HS-27A (cell line): ENCODE measurements at places on chromosomes 3 and 15.

GRCh38 chr3:132382688-132383194 lies 34.6 kb upstream of the DNAJC13 start:
- DNase-seq: no peak

- no peak for DNase-seq
Measured at GRCh38 chr3:100981164-100981911, 11.9 kb downstream of the ABI3BP start.

DNA sequence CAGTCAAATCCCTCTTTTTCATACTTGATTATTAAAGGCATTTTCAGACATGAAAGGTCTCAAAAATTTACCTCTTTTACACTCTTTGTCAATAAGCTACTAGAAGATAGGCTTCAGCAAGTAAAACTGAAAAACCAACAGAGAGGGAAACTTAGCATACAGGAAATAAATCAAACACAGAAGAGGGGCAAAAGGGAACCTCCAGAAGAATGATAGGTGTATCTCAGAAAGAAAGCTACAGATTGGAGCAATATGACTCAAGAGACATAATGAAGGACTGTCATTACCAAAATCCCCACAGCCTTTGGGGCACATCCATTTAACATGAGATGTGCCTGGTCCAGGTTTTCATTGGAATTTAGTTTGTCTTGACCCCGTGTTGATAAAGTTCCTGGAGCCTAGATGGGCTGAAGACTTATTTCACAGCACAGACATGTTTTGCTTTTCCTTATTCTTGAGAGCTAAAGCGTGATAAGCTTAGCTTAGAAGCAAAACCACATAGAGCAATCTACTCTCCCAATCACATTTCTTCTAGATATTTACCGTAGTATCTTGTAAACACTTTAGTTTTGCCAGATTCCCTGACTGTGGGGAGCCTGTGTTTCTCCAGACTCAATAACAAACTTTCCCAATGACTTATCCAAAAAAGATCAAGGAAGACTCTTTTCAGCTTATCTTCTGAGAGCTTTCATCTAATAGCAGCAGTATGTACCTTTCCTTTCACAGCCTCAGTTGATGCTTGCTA lies 11.7 kb downstream of the LRRFIP2 start:
- DNase-seq: no peak

DNA sequence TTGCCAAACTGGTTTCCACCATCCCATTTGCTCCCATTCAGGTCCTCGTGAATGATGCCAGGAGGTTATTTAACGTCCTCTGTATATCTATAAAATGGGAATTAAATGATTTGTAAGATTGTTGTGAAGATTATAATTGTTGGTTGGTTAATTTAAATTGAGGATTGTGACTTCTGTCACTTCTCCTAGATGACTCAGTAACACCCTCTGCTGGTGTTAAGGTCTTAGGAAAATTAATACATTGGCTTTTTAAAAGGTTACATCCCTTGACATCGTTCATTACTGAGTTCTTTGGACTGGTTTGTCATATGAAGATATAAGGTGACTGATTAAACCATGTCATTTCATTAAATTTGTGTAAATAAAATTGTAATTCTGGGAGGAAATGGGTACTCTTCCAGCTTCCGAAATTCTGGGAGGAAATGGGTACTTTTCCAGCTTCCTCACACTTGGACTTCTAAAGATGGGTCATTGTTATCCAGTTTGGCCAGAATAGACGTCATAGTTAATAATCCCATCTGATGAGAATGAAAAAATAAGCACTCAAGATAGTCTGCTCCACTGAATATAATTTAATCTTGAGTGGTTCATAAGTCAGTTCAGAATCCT lies 33.3 kb upstream of the PAQR5 start:
- peak; percentile 26 for DNase-seq

DNA sequence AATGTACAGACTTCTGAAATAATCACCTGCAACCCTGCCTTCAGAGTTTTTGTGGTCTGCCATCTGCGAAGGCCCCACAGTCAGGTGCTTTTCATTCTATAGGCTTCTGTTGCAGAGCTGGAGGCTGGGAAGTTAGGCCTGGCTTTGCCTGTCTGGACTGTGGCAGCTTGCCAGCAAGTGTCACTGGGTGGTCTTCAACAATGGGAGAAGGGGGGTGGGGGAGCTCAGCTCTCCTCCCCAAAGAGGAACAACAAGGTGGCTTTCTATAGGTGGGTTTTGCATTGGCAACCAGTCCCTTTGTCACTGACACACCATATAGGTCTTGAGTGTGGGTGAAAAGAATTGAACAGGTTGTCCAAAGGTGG lies 7.3 kb downstream of the BOC start:
- no peak for DNase-seq

- DNase-seq: no peak
Measured at GRCh38 chr3:188707381-188708288, 464.1 kb upstream of the TPRG1 start.

- no peak for DNase-seq
Measured at GRCh38 chr3:48428088-48428571, 1.8 kb downstream of the PLXNB1 start.

GRCh38 chr3:103953796-103954195 lies 1412.9 kb upstream of the ALCAM start:
- no peak for DNase-seq

DNA sequence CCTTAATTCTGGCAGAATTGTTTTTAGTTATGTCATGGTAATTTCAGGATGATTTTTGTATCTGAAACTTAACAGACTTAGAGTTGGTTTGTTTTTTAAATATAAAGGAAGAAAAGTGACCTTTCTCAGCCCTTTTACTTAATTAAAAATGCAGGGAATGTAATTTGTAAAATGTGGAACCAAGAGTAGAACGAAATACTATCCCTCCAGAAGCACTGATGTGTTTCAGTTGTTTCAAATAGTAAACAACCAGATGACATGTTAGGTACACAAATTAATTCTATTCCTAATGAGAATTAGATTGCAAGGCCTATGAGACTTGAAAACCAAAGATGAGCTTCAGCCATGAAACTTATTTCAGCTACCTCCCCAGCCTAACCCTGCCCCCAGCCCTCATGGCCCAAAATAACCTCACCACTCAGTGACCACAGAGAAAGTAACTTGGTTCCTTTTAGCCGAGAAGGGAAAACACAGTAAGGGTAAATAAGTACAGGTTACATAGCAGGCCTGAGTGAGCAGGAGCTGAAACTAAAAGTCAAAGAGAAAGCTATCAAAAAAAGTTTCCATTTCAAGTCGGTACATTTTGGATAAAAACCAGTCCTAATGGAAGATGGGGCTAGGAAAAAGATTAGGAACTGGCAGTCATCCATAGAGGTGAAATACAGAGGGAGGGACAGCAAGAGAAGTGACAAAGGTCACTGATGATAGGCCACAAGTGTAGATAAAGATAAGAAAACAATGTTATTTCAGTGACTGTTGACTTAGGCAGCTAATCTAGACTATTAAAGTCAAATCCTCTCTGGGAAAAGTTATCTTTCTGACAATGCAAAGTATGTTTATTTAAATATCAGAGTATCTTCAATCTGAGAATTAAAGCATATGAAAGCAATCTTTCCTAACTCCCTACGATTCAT lies 23.2 kb downstream of the SENP8 start:
- no peak for DNase-seq

DNA sequence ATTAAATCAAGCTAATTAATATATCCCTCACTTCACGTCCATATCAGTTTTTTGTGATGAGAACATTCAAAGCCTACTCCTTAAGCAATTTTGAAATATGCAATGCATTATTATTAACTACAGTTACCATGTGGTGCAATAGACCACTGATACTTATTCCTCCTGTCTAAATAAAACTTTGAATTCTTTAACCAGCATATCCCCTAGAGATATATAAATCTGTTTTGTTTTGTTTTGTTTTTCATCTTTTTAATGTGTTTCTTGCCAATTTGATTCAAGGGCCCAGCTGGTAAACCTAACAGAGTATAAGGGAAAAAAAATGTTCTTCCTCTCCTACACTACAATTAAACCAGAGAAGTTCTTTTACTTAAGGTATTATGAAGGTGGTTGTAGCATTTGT lies 524.2 kb downstream of the NAALADL2 start:
- no peak for DNase-seq

- no peak for DNase-seq
Measured at GRCh38 chr3:37855363-37855970, 6.2 kb upstream of the CTDSPL start.

DNA sequence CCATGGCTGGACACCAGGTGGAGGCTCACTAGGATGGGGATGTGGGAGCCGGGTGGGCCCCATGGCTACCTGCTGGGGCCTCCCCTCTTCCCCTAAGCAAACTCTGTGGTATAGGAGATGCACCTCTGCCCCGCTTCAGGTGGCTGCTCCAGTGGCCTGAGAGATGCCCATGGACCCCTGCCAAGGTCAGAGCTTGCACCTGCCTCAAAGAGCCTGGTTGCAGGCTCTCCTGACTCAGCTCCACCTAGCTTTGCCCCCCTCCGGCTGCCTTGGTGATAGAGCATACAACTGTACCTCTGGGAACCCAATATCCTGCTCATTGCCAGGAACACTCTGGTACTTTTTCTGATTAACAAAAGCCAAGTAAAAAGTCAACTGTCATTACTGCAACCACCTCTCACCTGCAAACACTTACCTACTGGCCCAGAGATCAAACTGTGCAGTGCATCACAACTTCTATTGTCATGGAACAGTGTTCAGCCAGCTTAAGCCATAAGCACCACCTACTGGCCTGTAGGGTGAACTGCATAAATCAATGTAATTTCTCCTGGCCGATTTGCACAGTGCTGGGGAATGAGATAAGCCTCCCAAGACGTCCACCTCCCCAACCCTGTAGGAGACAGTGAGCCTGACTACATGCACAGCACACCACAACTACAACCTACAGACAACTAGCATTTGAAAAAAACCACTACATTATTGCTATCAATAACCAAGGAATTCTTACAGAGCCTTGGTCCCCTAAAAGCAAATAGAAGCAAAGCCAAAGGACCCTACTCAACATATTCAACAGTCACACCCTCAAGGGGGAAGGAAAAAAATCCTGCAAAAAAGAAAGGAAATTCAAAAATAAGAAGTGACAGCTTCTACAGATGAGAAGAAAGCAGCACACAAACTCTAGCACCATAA lies 352.4 kb upstream of the ARHGEF26 start:
- DNase-seq: peak; percentile 15
